Vagina (tissue), 2 donors: ENCODE measurements at places on chromosomes 16 and 17. TPM values are rescaled to one million over a fixed set of nuclear protein-coding genes. Genes with fewer than 3 reads are reported as not detected.

SLC13A5 gene
- 1.7 TPM for total RNA-seq

PRAC1 gene
- total RNA-seq, result 9.6 TPM

SLC5A11 gene
- not detected for total RNA-seq

ZNF597 gene
- total RNA-seq, result 2.0 TPM

MKS1 gene
- 13.0 TPM for total RNA-seq

SCNN1B gene
- 76.9 TPM for total RNA-seq

MT1H gene
- total RNA-seq, result not detected

RSL1D1 gene
- total RNA-seq, result 148 TPM

TMEM11 gene
- total RNA-seq, result 30.2 TPM

IFT20 gene
- total RNA-seq, result 42.5 TPM

FCSK gene
- total RNA-seq, result 20.6 TPM

ALDH3A1 gene
- total RNA-seq, result 14.2 TPM

ATP6V0C gene
- 133 TPM for total RNA-seq

RNF227 gene
- 2.9 TPM for total RNA-seq

HS3ST3A1 gene
- 8.6 TPM for total RNA-seq

ITGB4 gene
- 169 TPM for total RNA-seq

HES7 gene
- not detected for total RNA-seq

RETREG3 gene
- total RNA-seq, result 75.4 TPM

GJD3 gene
- 12.0 TPM for total RNA-seq

TBC1D3H gene
- not detected for total RNA-seq

OTOP2 gene
- not detected for total RNA-seq

KCNJ18 gene
- not detected for total RNA-seq

DNASE1L2 gene
- 0.74 TPM for total RNA-seq

GP1BA gene
- not detected for total RNA-seq

KRT17 gene
- 165 TPM for total RNA-seq

C16orf96 gene
- total RNA-seq, result not detected

ZNF594 gene
- total RNA-seq, result 13.8 TPM

PRSS33 gene
- total RNA-seq, result not detected

CXCL16 gene
- 6.4 TPM for total RNA-seq

BTBD17 gene
- total RNA-seq, result not detected

DNAH2 gene
- 0.49 TPM for total RNA-seq

CSH2 gene
- not detected for total RNA-seq

RAB34 gene
- total RNA-seq, result 195 TPM

MYH11 gene
- total RNA-seq, result 822 TPM

SPHK1 gene
- total RNA-seq, result 11.0 TPM

KRTAP1-5 gene
- not detected for total RNA-seq

CA4 gene
- total RNA-seq, result not detected
